Esophagus mucosa (tissue), 1 donor: ENCODE measurements at places on chromosomes 1 and 21. TPM values are rescaled to one million over a fixed set of nuclear protein-coding genes. Genes with fewer than 3 reads are reported as not detected.
A peak's percentile ranks its signal among the peaks of the same experiment; 100 is the strongest.

SPRR2E gene
- 1,779 TPM for total RNA-seq

DNA sequence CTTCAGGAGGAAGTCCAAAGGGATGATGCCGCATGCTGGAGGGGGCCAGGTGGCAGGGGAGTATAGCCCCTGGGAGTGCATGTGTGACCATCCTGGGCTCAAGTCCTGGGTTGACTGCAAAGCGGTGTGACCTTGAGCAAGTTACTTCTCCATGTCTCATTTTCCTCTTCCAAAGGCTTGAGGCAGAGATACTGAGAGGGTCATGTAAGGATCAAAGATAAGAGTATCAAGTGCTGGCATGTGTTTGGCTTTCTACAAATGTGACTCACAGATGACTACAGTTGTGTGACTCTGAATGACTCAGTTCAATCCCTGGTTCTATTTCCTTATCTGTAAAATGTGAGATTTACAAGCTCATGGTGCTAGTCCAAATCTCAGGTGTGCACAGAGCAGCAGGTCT, 26.1 kb downstream of the PROK1 start:
- peak; percentile 86 for ATAC-seq

GRCh38 chr1:15915991-15916390, 59.9 kb downstream of the ZBTB17 start:
- ATAC-seq, result no peak

GRCh38 chr1:15852036-15852827, 4.7 kb downstream of the SPEN start:
- ATAC-seq, result no peak

RIPPLY3 gene
- total RNA-seq, result not detected

SRSF10 gene
- 48.5 TPM for total RNA-seq

PTPRU gene
- total RNA-seq, result 6.2 TPM

DNA sequence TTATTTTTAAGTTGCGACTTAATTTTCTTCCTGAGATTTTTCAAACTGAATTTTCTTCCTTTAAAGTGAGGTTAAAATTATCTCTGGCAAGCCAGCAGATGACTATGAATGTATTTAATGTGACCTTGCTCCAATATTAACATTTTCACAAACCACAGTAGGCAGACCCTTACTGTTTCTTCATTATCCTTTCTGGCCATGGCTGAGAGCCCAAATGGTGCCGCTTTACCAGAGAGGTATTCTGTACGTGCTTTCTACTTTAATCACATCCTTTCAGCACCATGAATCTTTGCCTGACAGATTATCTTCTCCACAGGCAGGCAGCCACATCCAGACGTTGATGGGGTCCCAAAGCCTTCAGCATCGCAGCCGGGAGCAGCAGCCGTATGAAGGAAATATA, 129.6 kb downstream of the LRRC40 start:
- no peak for ATAC-seq

KCNK2 gene
- 0.08 TPM for total RNA-seq

- no peak for ATAC-seq
Observed at GRCh38 chr1:27394282-27394658, 1.8 kb downstream of the GPR3 start.

DNA sequence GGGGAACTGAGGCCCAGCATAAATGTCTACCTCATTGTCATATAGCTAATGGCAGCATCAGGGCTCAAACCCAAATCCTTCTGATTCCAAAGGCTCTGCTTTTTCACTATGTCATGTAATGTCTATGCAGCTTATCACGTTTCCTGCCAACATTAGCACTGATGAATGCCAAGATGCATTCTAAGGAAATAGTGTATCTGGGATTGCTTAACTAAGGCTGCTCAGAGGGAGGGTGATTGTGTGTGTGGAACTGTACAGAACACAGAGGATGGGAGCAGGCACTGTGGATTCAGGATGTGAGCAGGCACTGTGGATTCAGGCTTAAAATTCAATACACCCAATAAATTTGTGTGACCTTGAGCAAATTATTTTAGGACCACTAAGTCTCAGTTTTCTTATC, 456.4 kb upstream of the DEPDC1 start:
- ATAC-seq, result no peak

DNA sequence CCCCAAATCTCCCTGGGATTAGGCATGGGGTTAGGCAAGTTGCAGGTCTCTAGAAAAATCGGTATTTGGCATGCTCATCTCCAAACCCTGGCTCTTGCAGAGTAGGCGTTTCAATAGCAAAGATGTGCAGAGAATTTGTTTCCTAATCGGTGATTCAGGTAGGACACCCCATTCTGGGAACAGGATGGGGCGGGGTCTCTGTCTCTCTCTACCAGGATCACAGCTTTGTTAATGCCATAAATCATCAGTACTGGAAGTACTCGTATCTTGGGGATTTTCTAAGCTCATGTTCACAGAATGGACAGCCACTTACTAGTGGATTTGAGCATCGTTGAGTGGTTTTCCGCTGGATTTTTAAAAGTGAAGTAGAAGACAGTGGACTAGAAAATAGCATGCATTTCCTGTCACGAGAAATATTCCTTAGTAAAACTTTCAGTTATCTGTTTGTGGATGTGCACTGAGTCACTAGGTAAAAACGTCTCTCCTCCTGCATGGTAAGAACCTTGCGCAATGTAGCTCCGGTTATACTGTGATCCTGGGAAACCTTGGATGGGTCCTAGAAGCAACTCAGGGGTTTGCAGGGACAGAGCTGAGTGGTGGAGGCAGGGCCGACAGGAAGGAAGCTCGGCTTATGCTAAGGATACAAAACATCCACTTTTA, 5.1 kb downstream of the TMEM51 start:
- no peak for ATAC-seq

DNA sequence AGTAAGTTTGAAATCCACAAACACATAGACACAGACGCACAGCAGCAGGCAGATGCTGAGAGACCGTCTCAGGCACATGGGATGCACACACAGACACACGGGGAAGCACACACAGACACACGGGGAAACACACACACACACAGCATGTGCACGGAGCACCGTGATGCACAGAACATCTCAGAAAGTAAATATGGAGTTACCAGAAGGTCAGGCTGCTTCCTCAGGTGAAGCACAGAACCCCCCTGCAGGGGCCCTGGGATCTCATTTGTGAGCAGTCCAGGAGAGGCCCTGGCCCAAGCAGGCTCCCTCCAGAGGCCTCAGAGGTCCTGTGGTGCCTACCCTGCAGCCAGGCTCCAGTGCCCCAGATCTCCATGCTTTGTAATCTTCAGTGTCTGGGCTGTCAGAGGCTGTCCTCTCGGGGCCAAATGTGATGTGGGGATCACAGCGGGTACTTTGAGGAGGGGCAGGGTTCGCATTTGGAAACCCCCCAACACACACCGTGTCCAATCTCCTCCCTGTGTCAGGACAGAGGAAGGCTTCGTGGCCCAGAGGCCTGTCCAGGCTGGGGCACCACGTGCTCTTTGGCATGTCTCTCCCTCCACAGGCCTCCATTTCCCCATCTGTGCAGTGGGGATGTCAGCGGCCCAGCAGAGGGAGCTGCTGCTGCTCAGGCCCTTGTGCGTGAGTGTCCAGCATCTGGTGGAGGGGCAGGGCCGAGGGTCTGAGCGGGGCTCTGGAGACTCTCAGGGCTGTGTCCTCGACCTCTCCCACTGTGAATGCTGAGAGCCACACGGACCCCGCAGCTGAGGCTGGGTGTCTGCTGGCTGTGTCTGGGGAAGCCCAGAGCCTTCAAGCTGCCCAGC, 23.0 kb upstream of the PRSS38 start:
- ATAC-seq, result no peak

PTGFR gene
- 0.24 TPM for total RNA-seq

MYCL gene
- 16.9 TPM for total RNA-seq

GRCh38 chr1:227869851-227870305, 54.4 kb downstream of the PRSS38 start:
- ATAC-seq, result no peak

DNA sequence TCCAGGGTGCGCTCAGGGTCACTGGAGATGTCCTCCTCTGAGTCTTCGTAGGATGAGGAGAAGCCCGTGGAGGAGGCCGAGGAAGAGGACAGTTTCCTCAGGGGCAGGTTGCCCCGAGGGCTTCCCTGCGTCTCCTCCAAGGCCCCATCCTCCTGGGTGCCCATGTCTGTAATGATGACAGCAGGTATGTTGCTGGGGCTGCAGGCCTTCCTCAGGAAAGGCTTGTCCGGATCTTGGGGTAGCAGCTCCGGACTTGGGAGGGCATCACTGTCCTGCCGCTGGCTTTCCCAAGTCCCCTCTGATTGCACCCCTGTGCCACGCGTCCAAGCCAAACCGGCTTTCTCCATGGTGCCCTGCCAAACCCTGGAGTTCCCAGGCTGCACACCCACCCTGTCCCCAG, 3.5 kb downstream of the ITPKB start:
- no peak for ATAC-seq

DNA sequence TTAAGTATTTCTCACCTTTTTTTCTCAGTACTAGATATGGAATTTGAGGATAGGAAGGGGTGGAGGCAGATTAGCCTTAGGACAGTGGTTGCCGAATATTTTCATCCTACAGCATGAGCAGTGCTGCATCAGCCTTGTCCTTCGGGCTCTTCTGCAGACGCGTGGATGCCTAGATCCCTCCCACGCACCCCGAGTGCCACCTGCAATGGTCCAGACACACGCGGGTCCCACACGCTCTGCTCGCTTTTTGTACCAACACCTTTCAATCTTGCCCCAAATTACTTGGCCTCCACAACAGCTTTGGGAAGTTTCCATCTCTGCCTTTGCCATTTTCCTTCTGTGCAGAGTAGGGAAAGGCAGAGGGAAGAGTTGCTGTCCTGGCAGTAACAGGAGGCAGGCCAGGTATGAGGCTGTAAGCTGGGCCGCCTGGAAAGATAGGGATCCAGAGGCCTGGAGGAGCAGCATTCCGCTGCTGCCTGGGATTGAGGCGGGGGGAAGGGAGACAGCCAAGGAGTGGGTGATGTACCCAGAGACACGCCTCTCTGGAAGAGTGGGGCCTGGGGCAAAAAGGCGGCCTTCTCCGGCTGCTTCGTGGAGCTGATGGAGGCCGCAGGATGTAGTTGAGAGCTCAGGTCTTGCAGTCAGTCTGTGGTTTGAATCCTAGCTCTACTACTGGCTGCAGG, 467.7 kb downstream of the KIF26B start:
- ATAC-seq, result no peak

GRCh38 chr1:168146626-168147025, 9.9 kb upstream of the GPR161 start:
- no peak for ATAC-seq

DNA sequence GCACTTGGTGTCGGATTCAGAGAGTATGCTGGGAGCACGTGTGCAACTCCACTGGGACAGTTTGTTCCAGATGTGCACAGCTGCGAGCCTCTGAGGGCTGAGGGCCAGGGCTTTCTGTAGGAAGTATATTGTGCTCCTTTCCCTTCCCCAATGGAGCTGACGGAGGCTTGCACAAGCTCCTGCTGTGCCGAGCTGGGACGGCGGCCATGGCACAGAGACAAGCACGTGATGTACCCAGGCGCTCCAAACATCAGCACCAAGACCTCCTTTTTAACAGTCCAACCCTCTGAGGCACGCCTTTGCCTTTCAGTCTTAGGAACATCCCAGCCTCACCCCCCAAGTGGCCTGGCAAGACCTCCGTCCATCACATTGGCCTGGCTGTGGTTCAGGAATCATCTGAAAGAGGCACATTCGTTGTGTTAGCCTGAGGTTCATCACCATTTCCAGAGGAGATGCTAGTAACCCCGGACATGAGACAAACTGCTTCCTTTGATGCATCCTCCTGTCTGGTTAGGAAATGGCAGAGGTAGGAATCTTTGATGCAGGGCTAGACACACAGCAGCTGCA, 339.2 kb upstream of the KAZN start:
- no peak for ATAC-seq

DNA sequence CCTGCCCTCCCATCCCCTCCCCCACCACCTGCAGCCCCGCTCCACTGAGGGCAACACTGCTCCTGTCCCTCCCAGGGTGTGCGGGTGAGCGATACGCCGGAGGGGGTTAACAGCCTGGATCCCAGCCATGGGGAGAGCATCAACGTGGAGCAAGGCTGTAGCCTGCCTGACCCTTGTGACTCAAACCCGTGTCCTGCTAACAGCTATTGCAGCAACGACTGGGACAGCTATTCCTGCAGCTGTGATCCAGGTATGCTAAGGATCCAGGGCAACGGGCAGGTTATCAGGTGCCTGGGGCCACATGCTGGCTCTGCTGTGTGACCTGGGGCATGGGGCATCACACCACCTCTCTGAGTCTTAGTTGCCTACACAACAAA, 15.0 kb downstream of the CELSR2 start:
- no peak for ATAC-seq

GRCh38 chr1:1122078-1122811, 6.4 kb upstream of the C1orf159 start:
- ATAC-seq, result peak; percentile 83

GRCh38 chr21:39703578-39703977, 41.4 kb upstream of the IGSF5 start:
- ATAC-seq, result no peak

GRCh38 chr21:45615145-45615711, 28.3 kb upstream of the PCBP3 start:
- ATAC-seq, result peak; percentile 54

DNA sequence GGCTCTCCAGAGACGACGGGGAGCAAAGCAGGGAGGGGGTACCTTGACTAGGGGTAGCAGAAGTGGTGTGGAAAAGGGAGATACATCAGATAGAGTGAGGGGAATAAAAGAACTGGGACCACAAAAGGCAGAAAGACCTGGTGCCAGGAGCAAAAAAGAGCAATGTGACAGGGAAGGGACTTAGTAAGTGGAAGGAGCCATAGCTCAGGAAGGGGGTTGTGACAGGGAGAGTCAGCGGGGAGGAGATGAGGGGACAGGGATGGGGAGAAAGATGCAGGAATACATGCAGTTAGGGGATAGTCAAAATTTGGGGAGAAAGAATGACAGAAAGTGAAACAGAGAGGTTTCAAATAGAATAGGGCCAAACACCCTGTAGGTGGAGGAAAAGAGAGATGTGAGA, 20.5 kb downstream of the RHOU start:
- ATAC-seq, result no peak
